ENCODE measurements at places on chromosomes 11 and 22.
A peak's percentile ranks its signal among the peaks of the same experiment; 100 is the strongest.

DNA sequence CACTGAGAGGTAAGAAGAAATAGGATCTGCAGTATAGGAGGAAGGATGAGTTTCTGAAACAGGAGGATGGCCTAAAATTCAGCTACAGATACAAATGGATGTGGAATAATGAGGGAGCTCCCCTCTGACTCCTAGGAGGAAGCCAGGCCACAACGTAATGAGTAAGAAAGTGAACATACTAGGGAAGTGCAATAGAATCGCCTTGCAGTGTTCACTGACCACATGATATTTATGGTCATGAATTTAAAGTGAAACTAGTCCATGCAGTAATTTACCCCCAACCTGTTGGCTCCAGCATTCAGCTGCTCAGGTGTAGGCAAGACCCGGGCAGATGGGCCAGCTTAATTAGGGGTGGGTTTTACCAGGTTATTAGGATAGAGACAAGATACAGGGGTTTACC, 101.7 kb downstream of the DEUP1 start:
- DNase-seq, result no peak

DNA sequence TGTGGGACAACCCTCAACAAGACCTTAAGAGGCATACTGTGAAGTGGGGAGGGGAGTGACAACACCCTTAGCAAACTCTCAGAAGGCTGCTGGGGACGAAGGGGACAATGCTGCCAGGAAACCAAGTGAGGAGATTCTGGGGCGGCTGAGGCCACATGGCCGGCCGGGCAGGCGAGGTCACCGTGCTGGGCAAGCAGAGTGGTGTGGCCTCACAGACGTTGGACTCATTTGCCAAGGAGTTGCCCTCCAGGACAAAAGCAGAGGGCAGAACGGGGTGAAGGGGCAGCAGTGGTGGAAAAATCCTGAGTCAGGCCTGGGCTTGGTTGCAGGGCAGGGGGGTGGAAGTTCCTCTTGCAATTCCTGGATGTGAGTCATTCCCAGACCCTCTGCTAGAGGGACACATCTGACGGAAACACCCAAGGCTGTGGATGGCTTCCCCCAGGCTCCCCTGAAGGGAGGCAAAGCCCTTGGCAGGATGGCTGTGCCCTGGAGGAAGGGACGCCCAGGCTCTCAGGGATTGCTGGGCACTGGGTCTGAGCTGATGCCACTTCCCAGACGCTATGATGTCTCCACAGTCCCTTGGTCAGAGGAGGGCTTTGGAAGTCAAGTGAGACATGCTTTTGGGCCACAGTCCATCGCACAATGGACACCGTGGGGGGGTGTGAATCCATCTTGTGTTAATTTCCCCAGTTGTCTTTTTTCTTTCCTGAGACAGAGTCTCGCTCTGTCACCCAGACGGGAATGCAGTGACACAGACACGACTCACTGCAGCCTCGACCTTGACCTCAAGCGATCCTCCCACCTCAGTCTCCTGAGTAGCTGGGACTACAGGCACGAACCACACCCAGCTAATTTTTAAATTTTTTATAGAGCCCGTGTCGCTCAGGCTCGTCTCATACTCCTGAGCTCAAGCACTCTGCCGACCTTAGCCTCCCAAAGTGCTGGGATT, 16.2 kb upstream of the SHANK3 start:
- DNase-seq, result no peak

- DNase-seq, result no peak
Observed at GRCh38 chr22:32024796-32025195, 18.3 kb upstream of the SLC5A1 start.

GRCh38 chr11:1597331-1597993, 632 bp downstream of the KRTAP5-2 start:
- DNase-seq, result no peak

GRCh38 chr22:37658133-37659065, at the start of gene PDXP:
Gene PDXP, plus strand, starts transcription at chr22:37658723. Its CDS starts 60 bp downstream, at chr22:37658783.
- peak; percentile 96 for DNase-seq

DNA sequence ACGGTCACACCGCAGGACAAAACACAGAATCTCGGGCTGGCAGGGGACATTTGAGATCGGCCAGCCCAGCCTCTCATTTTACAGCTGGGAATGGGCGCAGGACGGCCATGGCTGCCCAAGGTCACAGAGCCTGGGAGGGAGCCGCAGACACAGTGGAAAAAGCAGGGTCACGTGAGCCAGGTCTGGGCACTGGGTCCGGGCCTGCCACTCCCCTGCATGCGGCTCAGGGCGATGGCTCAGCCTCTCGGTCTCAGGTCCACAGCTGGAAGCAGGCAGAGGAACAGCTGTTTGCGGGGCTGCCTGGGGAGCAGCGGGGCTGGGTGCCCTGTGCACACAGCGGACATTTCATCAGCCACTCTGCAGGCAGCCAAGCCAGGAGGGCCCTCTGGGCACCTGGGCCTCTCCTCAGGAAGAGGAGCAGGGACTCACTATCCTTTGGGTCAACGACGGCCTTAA, 10.4 kb upstream of the PPARA start:
- DNase-seq, result no peak

DNA sequence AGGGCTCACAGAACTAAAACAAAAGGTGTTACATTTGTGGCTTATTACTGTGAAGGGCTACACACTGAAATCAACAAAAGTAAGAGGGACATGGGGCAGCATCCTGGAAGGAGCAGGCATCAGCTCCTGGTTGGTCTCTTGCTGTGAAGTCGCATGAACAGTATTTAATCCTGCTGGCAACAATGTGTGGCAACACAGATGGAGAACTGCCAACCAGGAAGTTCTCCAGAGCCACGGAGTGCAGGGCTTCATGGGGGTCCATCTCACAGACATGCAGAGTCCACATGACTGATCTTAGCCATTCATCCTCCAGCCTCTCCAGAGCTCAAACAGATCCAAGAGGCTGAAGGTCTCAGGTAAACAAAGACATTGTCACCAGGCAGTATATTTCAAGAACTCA, 32.8 kb upstream of the FGF3 start:
- no peak for DNase-seq

DNA sequence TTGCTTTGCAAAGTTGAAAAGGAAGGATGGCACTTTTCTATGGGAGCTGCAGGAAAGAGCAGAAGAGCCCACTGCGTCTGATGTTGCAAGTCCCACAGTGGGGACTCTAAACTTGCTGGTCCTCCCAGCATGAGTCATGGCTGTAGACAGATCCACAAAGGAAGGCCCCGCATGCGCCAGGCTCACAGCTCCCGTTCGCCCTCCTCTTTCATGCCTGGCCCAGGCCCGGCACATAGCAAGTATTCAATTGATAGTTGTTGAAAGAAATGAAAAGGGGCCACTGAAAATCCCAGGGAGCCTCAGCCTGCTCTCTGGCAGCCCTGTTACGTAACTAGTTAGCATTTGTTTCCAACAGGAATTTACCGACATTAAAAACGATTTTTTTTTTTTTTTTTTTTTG, 18.9 kb downstream of the AP1B1 start:
- DNase-seq, result no peak

DNA sequence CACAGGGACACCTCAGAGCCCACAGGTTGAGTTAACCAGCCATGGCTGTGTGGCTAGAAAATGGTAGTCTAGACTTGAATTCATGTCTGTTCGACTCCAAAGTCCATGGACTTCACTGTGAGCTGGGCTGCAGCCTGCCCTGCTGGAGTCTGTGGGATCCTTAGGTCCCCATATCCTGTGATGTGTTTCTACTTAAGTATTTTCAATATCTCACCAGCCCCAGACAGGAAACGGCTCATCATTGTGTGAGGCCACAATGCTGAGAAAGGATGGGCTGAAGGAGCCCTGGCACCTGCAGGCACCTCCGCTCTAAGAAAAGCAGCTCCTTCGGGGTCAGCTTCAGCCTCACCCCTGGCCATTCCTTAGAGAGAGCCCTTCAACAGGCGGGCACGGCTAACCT, 93.1 kb downstream of the NAT10 start:
- DNase-seq, result no peak

- DNase-seq, result no peak
Observed at GRCh38 chr11:98531576-98531975, 489.2 kb upstream of the CNTN5 start.

DNA sequence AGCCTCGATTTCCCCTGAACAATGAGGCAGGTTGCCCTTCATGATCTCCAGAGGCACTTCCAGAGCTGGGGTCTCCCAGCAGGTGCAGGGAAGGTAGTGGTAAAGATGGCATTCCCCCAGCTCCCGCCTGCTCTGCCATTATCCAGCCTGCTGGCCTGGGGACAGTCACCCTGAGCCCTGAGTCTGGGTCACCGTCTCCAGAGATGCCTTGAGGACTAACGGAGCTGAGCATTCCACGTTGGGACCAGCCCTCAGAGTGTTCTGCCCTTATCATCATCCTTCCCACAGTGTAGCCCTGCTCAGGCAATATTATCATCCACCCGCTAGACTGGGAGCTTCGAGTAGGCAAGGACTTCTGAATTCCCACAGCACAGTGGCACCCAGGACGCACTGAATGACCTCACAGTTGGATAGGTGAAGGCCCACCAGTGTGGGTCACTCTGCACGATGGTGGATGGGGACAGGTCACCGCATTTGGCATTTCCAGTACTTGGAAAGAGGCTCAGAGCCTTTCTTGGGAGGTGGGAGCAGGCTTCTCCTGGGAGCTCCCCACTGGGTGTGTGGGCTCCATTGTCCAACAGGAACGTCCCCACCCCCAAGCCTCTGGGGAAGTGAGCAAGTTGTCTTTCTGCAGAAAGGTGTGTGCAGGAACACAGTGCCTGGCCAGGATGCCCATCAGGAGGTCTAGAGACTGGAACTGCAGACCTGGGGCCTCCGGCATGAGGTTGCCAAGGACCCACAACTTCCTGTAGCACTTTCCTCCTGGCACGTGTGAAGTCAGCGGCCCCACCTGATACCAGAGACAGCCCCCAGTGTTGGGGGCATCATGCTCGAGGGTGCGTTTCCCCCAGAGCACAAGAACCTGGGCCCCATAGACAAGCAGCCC, 51.4 kb upstream of the WNT7B start:
- DNase-seq, result no peak

- DNase-seq, result no peak
Observed at GRCh38 chr11:111395081-111395480, 16.0 kb upstream of the POU2AF1 start.

GRCh38 chr11:70834277-70834940, 418.0 kb downstream of the SHANK2 start:
- DNase-seq, result no peak

- no peak for DNase-seq
Observed at GRCh38 chr11:111532365-111532709, 8.2 kb upstream of the LAYN start.

DNA sequence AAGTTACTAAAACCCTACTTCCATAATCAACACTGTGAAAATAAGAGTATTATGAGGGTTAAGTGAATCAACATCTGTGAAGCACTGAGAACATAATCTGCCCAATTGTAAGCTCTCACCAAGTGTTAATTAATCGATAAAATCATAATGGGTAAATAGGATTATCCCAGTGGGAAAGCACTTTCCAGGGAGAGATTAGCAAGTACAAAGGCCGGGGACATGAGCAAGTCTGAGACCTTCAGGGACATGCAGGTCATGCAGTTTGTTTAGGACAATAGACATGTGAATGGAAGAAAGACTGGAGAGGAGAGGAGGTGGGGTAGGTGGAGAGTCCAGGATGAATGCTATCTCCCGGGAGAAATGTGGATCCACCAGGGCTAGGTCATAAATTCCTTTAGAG, 57.8 kb upstream of the FIBIN start:
- no peak for DNase-seq

GRCh38 chr11:2383852-2384804, 7.0 kb downstream of the CD81 start:
- no peak for DNase-seq

DNA sequence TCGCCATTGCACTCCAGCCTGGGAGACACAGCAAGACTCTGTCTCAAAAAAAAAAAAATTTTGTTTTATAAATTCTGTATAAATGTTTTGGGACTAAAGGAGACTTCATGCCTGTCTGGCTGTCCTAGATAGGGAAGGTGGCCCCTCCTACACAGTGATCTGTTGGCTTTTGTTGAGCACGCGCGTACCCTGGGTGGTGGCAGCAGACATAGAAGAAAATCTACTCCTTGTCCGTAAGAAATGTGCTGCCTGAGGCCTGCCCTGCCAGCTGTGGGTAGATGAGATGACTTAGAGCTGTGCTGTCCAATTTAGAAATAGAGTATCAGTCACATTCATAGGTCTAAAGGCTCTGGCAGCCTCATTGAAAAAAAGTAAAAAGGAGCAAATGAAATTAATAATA, 37.0 kb downstream of the AP2A2 start:
- DNase-seq, result no peak

GRCh38 chr11:133166662-133167061, 365.6 kb downstream of the OPCML start:
- DNase-seq, result no peak

GRCh38 chr22:18091478-18091877, 13.7 kb downstream of the PEX26 start:
- DNase-seq, result no peak

GRCh38 chr11:3381794-3382193, 2.8 kb upstream of the ZNF195 start:
- no peak for DNase-seq

DNA sequence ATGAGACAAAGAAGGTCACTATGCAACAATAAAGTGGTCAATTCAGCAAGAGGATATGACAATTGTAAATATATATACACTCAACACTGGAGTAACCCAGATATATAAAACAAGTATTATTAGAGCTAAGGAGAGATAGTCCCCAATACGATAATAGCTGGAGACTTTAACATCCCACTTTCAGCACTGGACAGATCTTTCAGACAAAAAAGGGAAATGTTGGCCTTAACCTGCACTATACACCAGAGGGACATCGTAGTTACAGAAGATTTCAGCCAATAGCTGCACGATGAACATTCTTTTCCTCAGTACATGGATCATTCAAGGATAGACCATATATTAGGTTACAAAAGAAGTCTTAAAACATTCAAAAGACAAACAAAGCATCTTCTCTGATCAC, 29.9 kb downstream of the PIWIL3 start:
- DNase-seq, result no peak

GRCh38 chr11:106271086-106271485, 193.6 kb downstream of the AASDHPPT start:
- DNase-seq, result no peak

- DNase-seq, result no peak
Observed at GRCh38 chr11:19713196-19714021, 772 bp downstream of the NAV2 start.

DNA sequence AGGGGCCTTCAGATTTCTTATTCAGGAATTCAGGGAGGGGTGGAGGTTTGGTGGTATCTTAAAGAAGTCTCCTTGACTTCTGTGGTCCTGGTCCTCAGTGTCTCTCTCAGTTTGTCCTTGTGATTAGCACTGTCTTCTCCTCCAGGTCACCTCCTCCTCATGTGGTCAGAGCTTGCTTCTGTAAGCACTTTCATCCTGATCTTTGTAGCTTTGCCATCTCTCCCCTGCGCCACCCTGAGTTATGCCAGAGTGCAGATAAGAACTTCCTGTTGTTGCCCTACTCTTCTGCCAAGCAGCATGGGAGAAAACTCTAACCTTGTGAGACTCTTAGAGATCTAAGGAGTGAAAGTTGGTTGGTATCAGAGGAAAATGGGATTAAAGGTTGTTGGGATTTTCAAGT, 30.9 kb downstream of the MICAL2 start:
- DNase-seq, result no peak

DNA sequence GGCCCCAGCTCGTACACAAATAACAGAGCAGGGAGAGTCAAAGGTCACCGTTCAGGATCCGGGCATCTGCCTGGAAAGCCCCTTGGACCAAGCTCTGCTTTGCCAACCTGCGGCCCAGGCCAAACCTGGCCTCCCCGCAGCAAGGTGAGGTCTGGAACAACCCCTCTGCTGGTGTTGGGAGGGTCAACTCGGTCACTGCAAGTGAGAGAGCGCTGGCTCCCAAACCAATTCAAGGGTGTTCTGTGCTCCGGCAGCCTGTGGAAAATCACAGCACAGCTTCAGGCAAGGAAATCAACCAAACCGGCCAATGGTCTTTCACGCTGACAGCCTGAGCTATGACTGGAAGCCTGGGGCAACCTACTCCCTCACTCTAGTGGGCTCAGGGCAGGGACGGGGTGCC, 63.4 kb downstream of the MYH9 start:
- DNase-seq, result no peak
